Hippocampal formation (tissue), 2 donors: ENCODE measurements at places on chromosomes 13 and 19.

GRCh38 chr13:70034286-70034685, 73.3 kb upstream of the ATXN8OS start:
- DNase-seq, result no peak

DNA sequence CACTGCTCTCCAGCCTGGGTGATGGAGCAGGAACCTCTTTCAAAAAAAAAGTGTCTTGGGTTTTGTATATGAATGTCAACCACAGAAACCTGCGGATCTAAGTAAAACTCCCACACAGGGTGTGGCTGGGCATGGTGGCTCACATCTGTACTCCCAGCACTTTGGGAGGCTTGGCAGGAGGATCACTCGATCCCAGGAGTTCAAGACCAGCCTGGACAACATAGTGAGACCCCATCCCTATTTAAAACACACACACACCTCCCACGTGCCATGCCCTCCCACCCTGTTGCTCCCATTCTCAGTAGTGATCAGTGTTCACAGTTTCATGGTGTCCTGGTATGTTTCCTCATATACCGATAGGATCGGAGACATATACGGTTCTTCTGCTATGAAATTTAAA, 9.2 kb downstream of the TMED1 start:
- no peak for DNase-seq

GRCh38 chr19:48480558-48481500, 11.7 kb downstream of the CYTH2 start:
- peak; percentile 27 for DNase-seq

DNA sequence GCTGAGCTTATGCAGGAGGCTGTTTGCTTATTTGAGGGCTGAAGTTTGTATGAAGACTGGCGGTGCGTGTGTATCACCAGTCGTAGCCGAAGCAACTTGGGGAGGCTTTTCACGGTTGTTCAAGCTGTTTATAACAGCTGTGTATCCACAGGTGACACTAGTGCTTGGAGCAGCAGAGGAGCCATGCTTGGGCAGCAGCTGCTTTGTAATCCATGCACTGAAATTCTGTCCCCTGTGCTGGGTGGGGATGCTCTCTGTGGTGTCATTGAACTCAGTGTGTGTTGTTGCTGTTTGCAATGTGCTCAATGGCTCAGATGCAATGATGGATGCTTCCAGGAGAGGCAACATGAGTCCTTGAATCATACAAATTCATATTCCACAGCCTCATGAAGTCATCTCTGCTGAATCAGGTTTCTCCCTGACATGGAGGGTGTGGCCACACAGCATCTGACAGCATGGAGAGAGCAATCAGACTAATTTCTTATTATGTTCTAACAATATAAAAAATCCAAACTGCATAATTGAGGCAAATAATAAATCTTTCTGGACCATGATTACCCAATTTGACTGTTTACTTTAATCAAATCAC, 18.8 kb upstream of the GTF3A start:
- DNase-seq, result no peak

- DNase-seq, result no peak
Measured at GRCh38 chr13:111479412-111479811, 159.0 kb downstream of the TEX29 start.

- peak; percentile 71 for DNase-seq
Measured at GRCh38 chr19:38869836-38870607, 8.1 kb downstream of the RINL start.

- DNase-seq, result no peak
Measured at GRCh38 chr13:30685320-30685859, 50.0 kb upstream of the ALOX5AP start.

DNA sequence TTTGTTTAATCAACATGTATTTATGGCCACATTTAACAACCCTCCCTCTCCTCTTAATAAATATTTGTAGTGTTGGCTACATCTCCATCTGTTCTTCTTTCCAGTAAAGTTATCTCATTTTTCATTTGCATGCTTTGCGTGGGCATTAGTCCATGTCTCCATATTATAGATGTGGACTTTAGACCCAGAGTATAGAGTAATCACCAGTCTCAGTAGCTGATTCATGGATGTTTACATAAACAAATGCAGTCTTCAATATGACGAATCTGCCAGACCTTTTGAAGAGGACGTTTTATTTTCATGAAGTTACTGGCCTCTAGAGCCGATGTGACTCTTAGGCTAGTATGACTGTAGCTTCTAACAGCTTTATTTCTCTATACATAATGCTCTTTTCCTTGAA, 1546.2 kb downstream of the OLFM4 start:
- no peak for DNase-seq

- no peak for DNase-seq
Measured at GRCh38 chr19:4575267-4576015, 16.0 kb upstream of the SEMA6B start.
